ENCODE measurements at places on chromosomes 2 and 18.

GRCh38 chr2:62785810-62786597 is 80.5 kb downstream of the EHBP1 start:
- no peak for DNase-seq

DNA sequence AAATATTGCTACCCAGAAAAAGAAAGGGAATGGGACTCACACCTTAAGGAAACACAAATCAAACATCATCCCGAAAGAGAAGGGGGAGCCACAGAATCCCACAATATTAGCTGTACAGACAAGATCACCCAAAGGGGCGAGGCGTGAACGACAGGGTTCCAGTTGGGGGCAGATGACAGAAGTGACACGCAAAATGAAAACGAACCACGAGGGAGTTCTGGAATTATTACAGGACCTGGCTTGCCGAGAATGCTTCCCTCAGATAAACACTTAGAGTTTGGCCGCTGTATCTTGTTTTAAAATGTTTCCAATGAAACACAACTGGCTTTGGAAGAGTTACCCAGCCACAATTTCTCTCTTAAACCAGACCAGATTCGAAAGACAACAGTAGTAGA is 60.4 kb downstream of the C2orf76 start:
- no peak for DNase-seq

- peak; percentile 58 for DNase-seq
Observed at GRCh38 chr2:85750587-85751575, 2.9 kb upstream of the ATOH8 start.

GRCh38 chr18:28691496-28691840 is 514.5 kb upstream of the CDH2 start:
- DNase-seq, result no peak

DNA sequence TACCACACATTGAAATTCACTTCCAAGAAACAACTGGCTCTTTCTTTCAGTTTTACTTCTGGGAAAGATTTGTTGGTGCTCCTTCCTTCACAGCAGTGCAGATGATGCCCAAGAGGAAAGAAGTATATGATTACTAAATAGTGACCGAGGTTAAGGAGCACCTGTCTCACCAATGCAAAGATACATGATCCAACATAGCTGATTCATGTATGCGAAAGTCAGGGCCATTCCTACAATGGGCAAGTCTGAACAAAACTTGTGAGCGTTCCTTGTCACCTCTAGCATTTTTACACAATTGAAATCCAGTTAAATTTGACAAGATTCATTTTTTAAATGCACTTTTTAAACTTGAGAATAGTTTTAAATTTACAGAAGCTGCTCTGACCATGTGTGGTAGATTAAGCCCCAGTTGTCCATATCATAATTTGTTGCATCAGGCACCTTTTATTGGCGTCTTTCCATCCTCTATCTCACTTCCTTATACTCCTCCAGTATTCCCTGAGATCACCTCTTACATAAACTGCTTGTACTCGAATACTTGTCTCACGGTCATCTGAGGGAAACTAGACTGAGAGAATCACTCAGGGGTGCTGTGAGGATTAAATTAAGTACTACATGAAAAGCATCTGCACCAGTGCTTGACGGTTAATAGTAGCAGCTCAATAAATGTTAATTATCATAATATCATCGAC is 438.8 kb upstream of the CDH20 start:
- DNase-seq, result no peak

- DNase-seq, result no peak
Observed at GRCh38 chr2:137826373-137827372, 137.6 kb upstream of the HNMT start.

DNA sequence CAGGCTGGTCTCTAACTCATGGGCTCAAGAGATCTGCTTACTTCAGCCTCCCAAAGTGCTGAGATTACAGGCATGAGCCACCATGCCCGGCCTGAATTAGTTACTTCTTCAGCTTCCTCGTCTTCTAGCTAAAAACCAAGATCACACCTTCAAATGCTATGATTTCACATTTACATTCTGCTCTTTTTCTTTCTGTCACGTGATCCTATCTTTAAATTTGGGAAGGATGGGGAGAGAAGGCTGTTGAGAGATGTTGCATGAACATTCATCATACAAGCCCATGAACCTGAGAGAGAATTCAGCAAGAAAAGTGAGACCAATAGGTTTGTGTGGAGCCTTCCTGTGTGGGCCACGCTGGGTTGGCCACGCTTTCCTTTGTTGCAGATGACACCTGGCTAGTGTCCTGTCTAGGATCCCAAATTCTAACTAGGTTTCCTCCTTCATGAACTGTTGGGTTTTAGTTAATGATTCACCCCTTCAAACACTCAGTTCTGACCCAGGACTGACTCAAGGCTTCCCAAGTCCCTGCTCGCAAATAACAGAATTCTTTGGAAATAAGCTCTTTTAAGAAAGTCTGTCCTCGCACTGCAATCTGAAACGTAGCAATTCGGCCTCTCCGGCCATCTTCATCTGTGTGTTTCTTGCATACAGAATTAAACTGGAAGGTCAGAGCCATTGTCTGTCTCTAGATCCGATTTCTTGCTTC is 57.3 kb upstream of the CREB1 start:
- no peak for DNase-seq

DNA sequence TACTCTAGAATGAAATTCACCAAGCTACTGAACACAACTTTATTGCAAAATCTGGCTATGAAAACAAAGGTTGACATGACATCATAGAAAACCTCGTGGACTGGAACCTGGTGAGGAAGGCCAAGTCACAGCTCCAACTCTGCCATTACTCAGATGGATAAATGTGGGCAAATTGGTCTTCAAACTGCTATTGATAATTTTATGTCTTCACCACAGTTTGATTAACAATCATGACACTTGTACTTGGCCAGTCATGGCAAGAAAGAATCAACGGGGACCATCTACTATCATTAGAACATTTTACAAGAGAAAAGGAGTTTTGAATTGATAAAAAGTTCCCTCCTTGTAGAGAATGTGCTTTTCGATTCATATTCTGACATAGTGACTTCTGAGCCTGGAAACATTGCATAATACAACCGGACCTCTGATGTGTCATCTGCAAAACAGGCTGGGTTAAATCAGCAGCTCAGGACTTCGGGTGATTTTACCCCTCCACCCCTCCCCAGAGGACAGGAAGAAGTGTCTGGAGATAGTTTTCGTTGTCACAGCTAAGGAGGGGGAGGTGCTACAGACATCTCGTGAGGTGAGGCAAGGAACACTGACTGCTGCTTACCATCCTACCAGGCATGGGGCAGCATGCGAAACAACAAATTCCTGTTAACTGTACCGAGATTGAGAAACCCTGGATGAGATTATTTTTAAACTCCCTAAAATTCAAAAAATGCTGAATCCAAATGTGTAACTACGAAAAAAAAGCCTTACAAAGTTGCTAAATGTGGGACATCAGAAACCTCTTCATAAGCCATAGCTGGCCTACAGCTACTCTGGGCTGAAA is 8.4 kb downstream of the L3MBTL4 start:
- DNase-seq, result no peak

DNA sequence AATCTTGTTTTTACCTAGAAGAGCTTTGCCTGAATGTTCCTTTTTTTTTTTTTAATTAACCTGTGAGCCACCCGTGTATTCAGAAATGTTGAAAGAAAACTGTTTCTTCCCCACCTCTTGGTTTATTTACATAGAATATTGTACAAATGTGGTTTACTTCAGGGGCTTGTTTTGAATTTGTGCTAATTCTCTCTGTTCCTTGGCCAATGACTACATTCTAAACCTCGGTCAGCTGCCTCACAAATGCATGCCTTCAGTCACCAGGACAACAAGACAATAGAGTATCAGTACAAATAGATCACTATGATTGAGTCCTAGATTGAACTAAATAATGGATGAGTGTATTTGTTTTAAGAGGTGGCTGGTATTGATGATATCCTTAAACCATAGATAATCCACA is 36.0 kb downstream of the AGFG1 start:
- DNase-seq, result no peak

- no peak for DNase-seq
Observed at GRCh38 chr18:55014095-55014494, 54.8 kb upstream of the CCDC68 start.

DNA sequence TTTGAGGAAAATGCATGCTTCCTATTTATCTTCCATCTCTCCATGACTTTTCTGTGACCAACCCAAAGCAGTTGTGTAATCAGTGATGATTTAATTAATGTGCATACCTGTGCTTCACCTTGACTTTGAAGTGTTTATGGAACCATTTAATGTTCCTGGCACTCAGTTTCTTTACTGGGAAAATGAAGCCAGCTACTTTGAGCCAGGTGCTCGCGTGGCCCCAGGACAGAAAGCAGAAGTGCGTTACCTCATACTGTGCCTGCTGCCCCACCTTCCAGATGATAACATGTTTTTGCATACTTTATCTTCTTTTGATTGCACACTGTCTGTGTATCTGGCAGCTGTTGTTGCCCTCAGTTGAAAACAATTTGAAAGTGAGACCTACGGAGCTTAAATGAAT is 61.3 kb downstream of the PMAIP1 start:
- peak; percentile 37 for DNase-seq

DNA sequence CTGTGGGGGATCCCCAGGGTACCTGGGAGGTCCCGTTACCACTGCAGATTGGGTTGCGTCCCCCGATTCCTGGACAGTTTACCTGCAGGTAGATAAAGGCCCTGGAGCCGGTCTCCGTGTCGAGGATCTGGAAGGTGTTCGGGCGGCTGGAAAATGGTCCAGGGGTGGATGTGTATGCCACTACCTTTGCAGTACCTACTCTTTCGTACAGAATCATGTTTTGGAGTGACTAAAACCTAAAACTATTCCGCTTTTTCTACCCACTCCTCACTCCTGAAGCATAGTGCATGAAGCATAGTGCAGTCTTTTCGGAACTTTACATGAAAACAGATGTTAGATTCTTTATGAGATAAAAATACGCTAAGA is 418 bp downstream of the WDR75 start:
- no peak for DNase-seq

GRCh38 chr2:3041841-3042600 is 335.6 kb downstream of the EIPR1 start:
- DNase-seq, result no peak

DNA sequence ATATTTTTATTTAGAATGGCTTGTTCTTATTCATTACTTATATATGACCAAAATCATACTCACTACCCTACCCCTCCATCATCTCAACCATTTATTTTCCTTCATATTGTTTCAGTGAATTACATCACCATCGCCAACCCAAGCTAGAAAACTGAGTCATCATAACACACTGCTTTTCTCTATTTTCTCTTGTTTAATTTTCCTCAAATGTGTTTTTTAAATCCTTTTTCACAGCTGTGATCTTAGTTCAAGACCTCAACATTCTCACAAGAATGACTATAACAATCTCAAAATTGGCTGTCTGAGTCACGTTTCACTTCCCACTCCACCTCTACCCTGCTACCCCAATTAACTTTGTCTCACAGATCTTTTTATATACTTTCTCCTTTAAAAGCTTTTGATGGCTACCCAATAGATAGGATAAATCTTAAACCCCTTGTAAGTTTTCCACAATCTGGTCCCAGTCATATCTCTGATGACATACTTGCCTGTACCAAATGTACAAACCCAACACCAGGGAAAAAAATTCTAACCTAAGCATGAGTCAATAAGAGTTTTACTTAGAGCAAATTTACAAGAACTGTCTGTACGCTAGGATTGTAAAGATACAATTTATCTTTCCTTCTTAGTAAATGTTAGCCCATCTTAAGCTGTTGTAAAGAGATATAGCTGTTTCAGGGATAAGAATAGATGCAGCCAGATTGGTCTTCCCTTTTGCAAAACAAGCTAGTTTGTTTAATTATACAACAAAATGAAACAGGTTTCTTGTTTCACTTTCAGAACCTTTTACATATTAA is 635.1 kb upstream of the SLC39A10 start:
- DNase-seq, result no peak

- DNase-seq, result no peak
Observed at GRCh38 chr18:59547581-59548182, 149.5 kb downstream of the CCBE1 start.

GRCh38 chr2:10531874-10532637 is 83.9 kb upstream of the ODC1 start:
- DNase-seq, result no peak

- DNase-seq, result no peak
Observed at GRCh38 chr18:37453752-37454151, 111.8 kb downstream of the CELF4 start.

DNA sequence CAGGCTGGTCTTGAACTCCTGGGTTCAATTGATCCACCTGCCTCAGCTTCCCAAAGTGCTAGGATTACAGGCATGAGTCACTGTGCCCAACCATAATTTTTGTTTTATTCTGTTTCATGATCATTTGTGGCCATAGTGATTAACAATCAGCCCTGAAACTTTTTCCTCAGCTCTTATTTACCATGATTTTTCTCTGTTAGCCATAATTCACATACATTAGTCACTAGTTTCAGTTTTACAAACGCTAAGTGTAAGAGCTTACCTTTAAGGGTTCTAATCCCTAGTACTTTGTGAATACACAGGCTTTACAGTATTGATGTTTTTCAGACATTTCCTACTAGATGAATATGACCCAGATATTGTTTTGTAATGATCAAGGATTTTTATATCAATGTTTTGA is 216.1 kb downstream of the DPP4 start:
- no peak for DNase-seq

DNA sequence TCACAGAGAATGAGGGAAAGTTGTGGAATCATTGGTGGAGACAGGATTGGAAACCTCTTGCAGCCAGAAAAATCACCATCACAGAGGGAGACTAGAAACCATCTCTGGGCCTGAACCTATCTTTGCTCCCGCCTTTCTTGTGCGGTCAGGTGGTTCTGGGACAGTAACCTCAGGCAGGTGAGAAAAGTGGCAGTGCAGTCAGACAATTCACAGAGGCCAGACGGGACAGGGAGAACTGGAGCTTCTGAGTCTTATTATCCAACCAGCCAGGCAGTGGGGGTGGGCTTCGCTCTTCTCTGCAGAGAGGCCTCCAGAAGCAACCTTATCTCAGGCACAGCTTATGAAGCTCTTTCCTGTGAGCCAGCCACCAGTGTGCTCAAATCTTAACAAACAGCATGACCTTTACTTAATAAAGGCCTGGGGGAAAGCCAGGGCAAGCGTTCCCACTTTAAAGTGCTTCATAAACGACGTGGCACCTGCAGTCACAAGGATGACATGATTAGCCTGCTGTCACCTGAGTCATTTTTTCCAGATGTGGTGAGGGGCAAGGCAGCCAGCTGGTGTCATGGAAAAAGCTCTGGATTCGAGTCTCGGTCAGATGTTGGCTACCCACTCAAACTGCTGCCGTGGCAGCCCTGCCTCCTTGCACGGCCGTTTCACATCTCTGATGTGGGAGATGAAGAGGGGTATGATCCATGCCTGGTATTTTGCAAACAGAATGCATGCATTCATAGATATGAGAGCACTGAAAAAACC is 109.7 kb downstream of the B3GNT2 start:
- no peak for DNase-seq

GRCh38 chr18:55907453-55908175 is 319.6 kb upstream of the TCF4 start:
- no peak for DNase-seq

DNA sequence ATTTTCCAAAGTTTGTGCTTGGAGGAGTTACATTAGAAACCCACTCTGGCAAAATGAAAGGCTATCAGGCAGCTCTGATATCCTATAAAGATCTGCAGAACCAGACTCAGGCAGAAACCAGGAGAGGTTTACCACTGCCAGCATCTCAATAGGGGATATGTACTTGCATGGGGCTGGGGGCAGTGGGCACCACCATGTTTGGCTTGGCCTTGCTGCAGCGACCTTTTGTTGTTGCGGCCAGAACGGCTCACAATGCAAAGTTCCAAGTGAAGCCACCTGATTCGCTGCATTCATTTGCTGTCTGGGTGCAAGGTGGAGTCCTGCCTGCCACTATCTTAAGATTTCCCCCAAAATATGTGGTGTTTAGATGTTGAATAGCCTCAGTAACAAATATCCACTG is 81.3 kb downstream of the COPS8 start:
- no peak for DNase-seq

GRCh38 chr2:53848062-53848461 is 11.7 kb downstream of the GPR75 start:
- DNase-seq, result no peak
